Activated CD4-positive, alpha-beta T cell treated with anti-CD3 and anti-CD28 coated beads, Interleukin-2, Interleukin-6, amounts not matched to agents 100 ng/mL and 50 ng/mL, durations not matched to agents 16 hours and 8 hours (primary cell): ENCODE measurements at places on chromosomes 3 and 15.

DNA sequence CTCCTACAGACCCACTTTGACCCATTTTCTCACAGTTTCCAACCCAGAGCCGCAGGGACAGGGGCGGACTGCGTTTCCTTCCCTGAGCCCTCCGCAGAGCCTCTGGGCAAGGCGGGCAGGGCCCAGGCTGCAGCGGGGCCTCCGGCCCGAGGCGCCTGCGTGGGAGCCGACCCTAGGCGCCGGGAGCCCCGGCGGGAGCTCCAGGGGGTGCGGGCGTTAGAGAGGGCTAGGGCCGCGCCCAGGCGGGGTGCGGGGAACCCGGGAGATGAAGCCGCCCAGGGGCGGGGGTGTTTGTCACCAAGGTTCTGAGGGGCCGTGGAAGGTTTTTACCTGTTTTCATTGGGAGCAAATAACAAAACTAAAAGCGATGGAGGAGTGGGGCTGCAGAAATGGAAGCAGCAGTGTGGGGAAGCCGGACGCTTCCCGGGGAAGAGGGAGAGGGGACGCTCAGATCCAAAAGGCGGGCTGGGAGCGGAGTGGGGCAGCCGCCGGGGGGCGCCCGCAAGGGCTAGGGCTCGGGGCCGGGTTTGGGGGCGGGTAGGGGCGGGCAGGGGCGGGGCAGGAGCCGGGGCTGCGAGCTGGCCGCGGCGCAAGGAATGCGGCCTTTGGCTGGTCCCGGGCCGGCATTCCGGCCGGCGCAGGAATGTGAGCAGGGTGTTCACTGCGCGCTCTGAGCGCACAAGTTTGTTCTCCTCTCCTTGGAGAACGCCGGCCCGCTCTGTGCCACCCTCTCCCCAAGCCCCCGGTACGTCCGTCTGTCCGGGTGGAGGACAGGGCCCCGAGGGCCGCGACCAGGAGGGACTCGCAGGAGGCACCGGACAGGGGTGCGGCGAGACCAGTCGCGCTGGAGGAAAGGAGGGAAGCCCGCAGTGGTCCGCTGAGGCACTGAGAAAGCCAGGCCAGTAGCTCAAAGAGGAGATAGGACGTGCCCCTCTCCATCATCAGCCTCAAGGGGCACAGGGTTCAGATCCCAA, 61.1 kb downstream of the AMOTL2 start:
- DNase-seq = no peak

DNA sequence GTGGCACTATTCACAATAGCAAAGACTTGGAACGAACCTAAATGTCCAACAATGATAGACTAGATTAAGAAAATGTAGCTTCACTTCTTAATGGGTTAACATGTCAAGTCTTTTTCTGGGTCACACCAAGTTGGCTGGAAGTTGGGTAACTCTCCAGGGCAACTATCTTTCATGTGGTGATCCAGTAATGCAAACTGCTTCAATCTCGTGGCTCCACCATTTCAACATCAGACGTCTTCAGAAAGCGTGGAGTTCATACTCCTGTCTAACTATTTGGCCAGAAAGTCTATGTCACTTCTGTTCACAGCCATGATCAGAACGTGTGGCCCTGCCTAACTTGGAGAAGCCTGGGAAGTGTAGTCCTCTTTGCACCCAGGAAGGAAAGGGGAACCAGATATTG, 32.2 kb downstream of the DUT start:
- no peak for DNase-seq

GRCh38 chr3:175200391-175201095, 341.4 kb downstream of the NAALADL2 start:
- DNase-seq = no peak

DNA sequence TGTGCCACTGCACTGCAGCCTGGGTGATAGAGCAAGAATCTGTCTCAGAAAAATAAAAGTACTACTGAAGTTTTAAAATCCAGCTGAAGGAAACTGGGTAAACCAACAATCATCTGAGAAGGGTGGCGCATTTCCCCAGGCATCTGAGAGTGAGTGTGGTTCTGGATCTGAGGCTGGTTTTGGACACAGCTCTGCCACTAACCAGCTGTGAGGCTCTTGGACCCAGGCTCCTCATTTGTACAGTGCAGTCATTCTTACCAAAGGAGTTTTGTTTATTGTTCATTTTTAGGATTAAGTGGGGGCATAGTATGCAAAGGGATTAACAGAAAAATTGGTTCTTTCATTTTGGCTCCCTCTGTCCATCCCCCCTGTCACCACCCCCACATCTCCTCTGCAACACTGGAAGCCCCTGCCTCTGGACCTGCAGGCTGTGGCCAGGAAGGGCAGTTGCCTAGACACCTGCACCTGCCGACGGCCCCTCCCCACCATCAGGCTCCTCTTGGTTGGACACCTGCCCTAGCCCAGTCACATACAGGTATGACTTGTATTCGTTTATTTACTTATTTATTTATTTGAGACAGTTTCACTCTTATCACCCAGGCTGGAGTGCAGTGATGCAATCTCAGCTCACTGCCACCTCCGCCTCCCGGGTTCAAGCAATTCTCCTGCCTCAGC, 8.8 kb downstream of the NUP210 start:
- DNase-seq = no peak

- no peak for DNase-seq
Observed at GRCh38 chr15:70437089-70437488, 326.3 kb downstream of the UACA start.

GRCh38 chr3:147419781-147420224, 10.6 kb downstream of the ZIC1 start:
- no peak for DNase-seq

- no peak for DNase-seq
Observed at GRCh38 chr3:126501736-126502135, 15.8 kb downstream of the UROC1 start.

- DNase-seq = no peak
Observed at GRCh38 chr3:21889166-21889565, 138.2 kb upstream of the ZNF385D start.

- DNase-seq = no peak
Observed at GRCh38 chr15:78200276-78200930, 34.0 kb downstream of the ACSBG1 start.

GRCh38 chr3:184005941-184006507, 11.7 kb downstream of the ABCC5 start:
- peak; percentile 20 for DNase-seq

DNA sequence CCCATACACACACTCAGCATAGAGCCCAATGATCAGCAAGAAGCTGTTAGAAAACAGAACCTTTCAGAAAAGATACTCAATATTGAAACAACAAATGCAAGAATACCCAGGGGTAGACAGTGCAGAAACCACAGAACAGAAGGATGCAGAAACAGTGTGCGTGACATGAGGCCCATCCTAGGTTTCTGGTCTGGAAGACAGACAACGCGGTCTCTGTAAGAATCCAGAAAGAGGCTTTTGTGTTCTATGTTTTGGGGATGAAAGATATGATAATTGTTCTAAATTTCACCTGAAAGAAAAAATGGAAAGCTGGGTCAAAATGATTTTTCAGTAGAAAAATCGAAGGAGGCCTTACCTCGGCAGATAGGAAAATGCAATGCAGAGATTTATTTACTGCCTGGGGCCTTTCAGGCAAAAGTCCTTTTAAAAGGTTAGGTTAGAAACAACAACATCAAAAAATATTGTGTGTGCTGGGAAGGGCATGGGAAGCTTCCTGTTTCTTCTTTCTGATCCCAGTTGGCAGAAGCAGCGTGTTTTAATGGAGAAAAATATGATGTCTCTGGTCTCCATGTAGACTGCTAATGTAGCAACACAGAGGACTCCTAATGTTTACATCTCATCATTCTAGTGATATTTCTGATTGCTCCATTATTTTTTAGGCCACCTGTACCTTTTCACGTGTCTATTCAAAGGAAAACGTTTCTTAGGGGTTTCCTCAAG, 17.0 kb downstream of the SYNM start:
- DNase-seq = no peak

GRCh38 chr3:111610612-111611054, 15.5 kb upstream of the ZBED2 start:
- DNase-seq = peak; percentile 58

GRCh38 chr15:99247062-99247461, 2.3 kb downstream of the TTC23 start:
- no peak for DNase-seq

GRCh38 chr15:39499042-39499441, 81.8 kb upstream of the THBS1 start:
- DNase-seq = no peak

DNA sequence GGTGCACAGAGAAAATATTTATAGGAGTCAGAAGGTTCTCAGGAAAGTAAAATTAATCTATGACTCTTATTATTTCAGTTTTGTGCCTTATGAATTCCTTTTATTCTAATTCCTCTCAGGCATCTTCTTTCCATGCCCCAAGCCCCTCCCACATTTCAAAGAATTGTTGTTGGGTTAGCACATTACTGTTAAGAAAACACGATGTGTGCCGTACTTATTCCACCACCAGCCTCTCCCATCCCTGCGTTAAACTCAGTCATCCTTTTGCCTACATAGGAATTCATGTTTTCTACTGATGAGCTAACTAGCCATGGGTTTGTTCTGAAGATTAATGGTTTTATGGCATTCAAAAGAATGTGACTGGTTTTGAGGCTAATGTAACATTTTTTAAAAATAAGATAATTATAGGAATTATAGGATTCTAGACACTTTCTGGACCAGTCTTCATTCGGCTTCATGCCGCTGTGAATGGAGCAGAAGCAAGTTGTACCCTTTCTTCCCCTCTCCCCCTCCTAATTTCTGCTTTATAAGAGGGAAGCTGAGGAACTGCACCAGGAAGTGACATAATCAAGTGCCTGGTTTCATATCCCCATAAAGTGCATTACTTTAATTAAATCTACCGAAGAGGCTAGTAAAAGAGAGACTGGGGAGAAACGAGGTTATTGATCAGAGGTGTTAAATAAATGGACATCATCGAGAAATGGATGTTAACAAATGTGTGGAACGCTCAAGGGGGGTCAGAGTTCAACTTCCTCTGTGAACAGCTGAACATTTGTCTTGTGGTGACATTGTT, 12.3 kb upstream of the MB21D2 start:
- DNase-seq = no peak

DNA sequence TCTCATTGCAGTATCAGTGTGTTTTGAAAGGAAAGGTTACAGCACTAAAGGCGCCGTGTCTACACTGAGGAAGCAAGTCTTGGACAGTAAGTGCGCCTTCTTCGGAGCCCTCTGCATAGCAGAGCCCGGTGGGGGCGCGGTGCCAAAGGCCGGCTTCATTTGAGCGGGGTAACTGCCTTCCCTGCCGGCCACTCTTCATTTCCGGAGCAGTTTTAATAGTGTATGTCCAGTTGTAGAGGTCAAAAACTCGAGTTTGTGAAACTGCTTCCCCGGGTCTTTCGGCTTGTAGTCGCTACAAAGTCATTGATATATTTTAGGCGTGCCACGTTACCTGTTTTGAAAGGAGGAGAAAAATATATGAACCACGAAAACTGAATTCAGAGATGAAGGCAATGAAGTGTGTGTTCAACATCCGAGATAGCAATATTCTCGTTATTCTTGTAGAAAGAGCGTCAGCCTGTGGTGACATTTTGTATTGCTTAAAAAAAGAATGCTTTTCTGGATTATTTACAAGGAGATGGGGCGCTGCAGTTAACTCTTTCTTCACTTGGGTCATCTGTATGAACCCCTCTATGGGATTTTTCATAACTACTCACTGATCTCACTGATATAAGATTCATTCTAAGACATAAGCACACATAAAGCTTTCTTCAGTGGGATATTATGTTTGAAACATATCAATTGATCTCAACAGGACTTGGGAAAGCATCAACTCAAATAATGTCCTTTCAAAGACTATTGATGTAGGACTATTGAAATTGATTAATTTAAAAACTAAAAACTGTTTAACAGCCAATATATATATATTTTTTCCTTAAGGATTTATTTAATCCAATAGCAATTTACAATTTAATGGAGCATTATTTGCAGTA, 3.0 kb downstream of the ALCAM start:
- DNase-seq = peak; percentile 61

- DNase-seq = no peak
Observed at GRCh38 chr3:165390166-165390565, 194.0 kb upstream of the SLITRK3 start.

GRCh38 chr3:46676601-46677410, 16.7 kb downstream of the ALS2CL start:
- DNase-seq = no peak

GRCh38 chr15:65942436-65942835, 73.1 kb downstream of the RAB11A start:
- DNase-seq = peak; percentile 39

- no peak for DNase-seq
Observed at GRCh38 chr3:46105306-46105919, 78.1 kb upstream of the XCR1 start.
